ENCODE measurements at places on chromosomes 2 and 18. TPM values are rescaled to one million over a fixed set of nuclear protein-coding genes. Genes with fewer than 3 reads are reported as not detected.

DNA sequence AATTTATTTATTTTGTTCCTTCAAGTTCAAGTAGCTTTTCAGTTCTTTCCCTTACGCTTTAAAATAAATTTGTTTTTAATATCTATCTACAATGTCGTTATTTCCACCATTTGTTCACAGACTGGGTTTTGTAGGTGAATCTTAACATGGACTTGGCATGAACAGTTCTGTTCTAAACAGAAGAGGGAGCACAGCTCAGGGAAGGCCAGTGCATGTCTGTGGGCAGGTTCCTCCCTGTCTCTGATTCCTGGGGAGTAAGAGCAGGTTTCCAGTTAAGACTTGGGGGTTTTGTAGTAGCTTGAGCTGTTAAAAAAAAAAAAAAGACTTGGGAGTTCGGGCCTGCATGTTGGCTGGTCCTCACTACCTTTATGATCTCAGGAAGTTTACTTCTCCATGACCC, 11.1 kb downstream of the TTL start:
- no peak for DNase-seq

The CNDP1 gene
- total RNA-seq, result not detected

DNA sequence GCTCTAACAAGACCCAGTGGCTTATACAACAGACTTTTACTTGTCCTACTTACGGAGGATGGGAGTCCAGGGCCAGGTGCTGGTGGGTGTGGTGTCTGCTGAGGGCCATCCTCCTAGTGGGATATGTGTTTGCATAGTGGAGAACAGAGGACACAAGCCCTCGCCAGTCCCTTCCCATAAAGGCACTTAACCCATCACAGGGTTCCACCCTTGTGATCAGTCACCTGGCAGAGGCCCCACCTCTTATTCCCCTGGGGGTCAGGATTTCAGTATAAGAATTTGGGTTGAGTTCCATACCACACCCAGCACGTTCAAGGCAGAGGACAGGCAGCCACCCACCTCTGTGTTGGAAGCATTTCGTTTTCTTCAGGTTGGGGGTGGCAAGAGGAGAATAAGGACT, 259.0 kb downstream of the AGAP1 start:
- no peak for DNase-seq

GRCh38 chr18:10195529-10195928, 258.9 kb upstream of the APCDD1 start:
- DNase-seq, result no peak

- peak; percentile 17 for DNase-seq
Measured at GRCh38 chr18:64929036-64929435, 780.1 kb upstream of the LINC00305 start.

Data from MG63 (cell line).